Left kidney (tissue), 8 donors: ENCODE measurements at places on chromosomes 1 and 21. TPM values are rescaled to one million over a fixed set of nuclear protein-coding genes. Genes with fewer than 3 reads are reported as not detected.

GRCh38 chr1:224761245-224761644, 145.1 kb downstream of the CNIH3 start:
- no peak for DNase-seq

DNA sequence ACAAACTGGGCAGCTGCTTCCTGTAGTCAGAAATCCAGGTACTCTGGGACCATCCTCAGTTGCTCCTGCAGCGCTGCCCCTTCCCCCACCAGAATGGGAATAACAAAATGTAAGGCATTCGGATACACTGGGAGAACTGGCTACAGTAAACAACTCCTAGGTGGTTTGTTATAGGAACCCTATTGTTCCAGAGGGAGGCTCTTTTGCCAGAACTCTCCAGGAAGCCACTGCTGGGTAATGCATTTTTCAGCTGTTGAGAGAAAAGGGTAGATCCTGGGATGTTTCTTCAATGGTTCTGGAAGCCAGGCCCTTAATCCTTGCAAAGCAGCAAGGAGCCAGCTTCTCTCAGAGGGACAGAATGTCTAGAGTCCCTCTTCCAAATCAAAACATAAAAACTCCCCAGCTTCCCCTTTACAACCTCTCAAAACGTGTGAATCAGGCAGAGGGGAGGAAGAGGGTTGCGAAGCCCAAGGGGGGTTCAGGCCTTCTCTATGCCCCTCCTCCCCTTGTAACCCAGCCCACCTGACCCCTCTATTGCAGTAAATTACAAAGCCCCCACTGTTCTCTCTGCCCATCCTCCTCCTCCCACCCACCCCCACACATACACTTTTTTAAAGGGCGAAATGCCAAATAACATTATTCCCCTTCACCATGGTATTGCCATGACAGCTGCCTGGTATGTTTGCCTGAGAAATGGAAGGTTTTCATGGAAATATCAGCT, 29.1 kb downstream of the PLPP3 start:
- DNase-seq, result no peak

GRCh38 chr1:15282038-15282437, 35.0 kb downstream of the FHAD1 start:
- no peak for DNase-seq

DNA sequence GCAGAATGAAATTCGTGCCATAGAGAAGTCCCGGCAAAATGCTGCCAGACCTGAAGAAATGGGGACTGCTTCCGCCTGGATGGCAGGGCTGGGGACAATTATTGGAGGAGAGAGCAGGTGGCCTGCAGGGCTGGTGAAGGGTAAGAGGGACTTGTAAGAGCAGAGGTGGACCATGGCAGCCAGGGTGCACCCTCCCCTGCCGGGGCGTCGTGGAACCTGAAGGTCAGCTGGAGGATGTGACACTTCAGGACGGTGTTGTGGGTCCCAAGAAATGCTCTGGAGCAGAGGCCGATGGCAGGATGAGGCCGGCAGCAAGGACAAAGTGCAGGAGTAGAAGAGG, 40.3 kb downstream of the RIPK4 start:
- no peak for DNase-seq

- no peak for DNase-seq
Observed at GRCh38 chr1:91803847-91804545, 82.0 kb downstream of the TGFBR3 start.

GRCh38 chr1:36486439-36487335, 4.0 kb upstream of the CSF3R start:
- no peak for DNase-seq

IKBKE gene
- polyA plus RNA-seq, result 5.2 TPM

GRCh38 chr1:188986745-188987417, 1490.8 kb downstream of the BRINP3 start:
- DNase-seq, result no peak

DNA sequence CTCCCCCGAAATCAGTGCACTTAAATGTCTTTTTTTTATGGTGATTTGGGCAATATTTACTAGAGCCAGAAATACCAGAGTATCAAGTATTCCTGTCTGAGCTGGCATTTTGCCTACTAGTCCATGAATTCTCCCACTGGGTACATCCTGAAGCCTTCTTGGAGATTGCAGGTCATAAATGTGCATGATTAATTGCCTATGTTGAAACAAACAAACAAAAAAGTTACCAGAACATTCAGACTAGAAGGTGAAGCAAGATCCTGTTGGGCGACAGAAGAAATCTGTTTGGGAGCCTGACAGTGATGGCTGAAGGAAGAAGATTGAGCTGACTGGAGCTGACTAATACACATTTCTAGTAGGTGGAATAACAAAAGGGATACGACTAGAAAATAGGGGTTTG, 127.4 kb upstream of the NRIP1 start:
- peak; percentile 34 for DNase-seq

GRCh38 chr1:230495076-230495475, 68.9 kb upstream of the PGBD5 start:
- peak; percentile 41 for DNase-seq

INAVA gene
- 33.8 TPM for polyA plus RNA-seq

CELA2A gene
- 0.70 TPM for polyA plus RNA-seq

DNA sequence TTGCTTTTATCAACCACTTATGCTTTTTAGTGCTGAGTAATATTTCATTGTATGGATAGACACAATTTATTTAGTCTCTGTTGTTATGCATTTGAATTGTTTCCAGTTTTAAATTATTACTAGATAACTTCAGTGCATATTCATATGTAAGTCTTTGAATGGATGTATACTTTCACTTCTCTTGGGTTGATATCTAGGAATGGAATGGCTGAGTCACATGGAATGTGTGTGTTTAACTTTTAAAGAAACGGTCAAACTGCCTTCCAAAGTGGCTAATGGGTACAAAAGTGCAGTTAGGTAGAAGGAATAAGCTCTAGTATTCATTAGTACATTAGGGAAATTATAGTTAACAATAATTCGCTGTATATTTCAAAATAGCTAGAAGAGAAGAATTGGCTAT, 82.4 kb downstream of the NPHS2 start:
- no peak for DNase-seq

ADAR gene
- 163 TPM for polyA plus RNA-seq

ECM1 gene
- polyA plus RNA-seq, result 11.9 TPM

DNA sequence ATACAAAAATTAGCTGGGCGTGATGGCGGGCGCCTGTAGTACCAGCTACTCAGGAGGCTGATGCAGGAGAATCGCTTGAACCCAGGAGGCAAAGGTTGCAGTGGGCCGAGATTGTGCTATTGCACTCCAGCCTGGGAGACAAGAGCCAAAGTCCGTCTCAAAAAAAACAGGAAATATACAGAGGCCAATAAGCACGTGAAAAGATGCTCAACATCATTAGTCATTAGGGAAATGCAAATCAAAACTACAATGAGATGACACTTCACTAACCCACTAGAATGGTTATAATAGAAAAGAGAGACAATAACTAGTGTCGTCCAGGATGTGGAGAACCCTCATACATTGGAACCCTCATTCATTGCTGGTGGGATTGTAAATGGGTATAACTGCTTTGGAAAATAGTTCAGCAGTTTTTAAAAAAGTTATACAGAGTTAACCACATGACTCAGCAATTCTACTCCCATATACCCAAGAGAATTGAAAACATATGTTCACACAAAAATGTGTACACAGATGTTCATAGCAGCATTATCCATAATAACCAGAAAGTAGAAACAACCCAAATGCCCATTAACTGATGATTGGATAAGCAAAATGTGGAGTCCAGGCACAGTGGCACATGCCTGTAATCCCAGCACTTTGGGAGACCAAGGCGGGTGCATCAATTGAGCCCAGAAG, 6.4 kb upstream of the E2F2 start:
- DNase-seq, result no peak

DNA sequence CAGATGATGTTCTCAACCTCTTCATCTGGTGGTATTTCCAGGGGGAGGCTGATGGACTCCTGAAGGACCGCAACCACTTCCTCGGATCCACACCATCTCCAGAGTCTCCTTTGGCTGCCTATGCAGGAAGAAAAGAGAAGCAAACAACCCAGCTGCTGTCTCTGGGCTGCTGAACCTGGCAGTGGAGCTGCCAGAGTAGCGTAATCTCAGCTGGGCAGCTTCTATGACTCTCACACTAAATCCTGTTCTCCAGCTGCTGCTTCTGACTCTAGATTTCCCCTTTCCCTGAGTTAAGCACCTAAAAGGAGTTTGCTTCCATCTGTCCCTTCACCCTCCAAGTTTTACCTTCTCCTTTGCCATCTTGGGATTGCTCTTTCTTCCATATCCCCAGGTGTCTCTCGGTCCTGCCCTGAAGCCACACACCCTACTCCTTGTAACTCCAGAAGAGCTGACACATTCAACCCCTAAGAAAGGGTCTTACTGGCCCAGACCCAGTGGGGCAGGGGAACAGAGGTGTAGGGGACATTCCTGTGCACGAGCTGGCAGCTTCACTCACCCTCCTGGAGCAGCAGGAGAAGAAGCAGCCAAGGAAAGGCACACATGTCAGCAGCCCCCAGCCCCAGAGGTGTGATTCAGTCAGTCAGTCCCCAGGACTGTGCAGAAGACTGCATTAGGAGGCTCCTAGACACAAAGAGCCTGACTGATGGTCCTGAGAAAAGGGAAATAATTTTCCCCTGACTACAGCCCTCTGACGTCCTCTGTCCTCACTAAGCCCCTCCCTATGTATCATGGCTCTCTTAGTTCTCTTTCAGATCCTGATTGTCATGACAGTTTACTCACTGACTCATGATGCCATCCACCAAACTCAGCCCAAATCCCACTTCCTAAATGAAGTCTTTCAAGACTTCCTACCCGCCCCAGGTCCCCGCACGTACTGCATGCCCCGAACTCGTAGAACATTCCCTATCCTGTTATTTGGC, at the start of gene SLAMF9:
Gene SLAMF9, minus strand, starts transcription at position 702 of the 980 bp plus-strand sequence. Its CDS starts 100 bp downstream, at position 602.
- DNase-seq, result no peak

- peak; percentile 19 for DNase-seq
Observed at GRCh38 chr21:30072496-30072895, 94.1 kb downstream of the CLDN17 start.

DNA sequence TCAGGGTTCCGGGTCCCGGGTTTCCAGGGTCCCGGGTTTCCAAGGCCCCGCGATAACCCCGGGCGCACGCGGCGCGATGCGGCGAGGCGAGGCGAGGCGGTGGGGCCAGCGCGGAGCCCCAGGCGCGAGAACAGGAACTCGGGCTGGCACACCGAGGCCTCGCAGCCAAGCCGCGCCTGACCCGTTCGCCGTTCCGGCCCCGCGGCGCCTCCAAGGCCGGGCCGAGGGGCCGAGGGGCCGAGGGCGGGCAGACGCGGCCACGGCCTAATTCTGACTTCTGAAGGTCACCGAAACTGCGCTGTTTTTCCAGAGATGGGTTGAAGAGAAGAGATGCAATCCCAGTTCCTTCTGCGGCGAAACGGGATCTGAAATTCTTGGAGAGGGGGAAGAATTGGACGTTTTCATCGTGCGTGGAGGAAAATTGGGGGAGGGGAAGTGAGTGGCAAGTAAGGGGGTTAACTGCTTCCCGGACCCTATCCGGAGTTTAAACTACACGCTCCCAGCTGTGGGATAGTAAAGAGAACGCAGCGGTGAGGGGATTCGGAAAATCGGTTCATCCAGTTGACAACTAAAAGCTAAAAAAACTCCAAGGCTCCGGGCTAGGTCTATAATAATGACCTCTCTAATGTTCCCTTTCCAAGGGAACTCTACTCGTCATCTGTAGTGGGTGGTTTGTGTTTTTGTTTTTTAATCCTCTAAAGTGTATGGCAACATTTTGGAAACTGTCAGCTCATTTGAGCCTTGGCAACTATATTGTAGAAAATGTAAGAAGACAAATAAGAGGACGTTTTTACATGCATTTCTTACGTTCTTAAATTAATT, 8.2 kb downstream of the TBX15 start:
- no peak for DNase-seq

DNA sequence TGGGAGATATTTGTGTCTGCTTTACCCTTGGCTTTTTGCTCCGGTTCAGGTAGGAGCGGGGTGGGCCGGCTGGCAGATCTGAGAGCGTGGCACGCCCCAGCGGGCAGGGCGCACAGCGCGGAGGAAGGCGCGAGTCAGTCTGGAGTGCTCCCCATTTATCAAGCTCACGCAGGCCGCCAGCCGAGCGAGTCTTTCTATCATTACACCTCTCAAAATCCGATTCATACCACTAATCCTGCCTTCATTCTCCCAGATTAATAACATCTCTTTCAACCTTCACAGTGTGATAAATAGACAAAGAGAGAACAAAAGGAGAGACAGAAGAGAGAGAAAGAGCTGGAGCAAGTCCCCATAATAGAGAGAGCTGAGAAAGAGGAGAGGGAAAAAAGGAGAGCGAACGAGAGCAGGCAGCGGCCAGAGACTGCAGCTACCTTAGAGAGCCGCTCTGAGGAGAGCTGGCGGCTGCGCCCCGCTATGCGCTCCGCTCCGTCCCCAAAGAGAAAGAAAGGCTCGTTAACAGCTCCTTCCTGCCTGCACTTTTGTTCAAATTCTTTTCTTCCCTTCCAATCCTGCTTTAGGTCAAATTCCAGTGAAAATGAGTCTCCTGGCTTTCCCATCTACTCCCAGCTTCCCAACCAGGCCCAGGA, 48.0 kb downstream of the DMAP1 start:
- DNase-seq, result no peak

LAPTM5 gene
- 12.7 TPM for polyA plus RNA-seq

DNA sequence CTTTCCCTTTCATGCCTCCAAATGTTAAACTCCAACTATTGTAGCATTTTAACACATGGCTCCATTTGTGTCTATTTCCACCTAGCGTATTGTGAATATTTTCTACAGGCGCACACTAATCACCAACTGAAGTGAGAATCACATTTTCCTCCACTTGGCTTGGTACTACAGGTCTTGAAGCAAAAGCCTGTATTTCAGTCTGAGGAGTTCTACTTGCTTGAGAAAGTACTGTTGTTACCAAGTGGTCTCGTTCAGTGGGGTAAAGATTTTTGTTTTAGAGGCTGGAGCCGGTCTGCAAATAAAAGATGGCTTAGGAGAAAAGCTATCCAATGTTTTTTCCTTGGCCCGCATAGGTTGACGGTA, 550 bp upstream of the PTBP2 start:
- DNase-seq, result no peak

- DNase-seq, result peak; percentile 58
Observed at GRCh38 chr1:9413071-9413876, 120.6 kb downstream of the SPSB1 start.

DNA sequence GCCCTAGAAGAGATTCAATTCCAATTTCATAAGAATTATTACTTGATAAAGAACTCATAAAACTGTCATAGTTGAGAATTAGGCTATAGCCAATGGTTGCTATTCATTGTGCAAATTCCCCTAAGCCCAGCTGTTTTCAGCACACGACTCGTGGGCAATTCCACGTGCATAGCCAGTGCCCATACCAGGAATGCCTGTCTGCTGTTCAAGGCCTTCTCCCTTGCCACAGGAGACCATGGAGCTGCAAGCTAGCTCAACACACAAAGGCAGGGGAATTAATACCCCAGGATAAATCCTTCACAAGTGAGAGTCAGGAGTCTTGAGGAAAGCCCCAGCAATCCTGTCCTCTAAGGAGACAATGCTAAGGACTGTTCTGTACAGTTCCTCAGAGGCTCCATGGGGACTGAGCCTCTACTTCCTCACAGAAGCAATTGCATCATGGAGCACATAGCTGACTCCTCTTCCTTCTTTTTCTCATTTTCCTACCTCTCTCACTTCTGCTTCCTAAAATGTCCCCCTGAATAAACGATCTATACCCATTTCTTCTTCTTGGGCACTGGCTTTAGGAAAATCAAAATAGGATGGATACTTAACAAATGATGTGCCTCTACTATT, 19.1 kb upstream of the CHRM3 start:
- no peak for DNase-seq

GRCh38 chr1:100036718-100037655, 67.2 kb downstream of the SLC35A3 start:
- DNase-seq, result peak; percentile 22
